SHP77 treated with DMSO at 0.1 percent for 48 hours (cell line): ENCODE measurements at places on chromosomes 5 and 9.
A peak's percentile ranks its signal among the peaks of the same experiment; 100 is the strongest.

DNA sequence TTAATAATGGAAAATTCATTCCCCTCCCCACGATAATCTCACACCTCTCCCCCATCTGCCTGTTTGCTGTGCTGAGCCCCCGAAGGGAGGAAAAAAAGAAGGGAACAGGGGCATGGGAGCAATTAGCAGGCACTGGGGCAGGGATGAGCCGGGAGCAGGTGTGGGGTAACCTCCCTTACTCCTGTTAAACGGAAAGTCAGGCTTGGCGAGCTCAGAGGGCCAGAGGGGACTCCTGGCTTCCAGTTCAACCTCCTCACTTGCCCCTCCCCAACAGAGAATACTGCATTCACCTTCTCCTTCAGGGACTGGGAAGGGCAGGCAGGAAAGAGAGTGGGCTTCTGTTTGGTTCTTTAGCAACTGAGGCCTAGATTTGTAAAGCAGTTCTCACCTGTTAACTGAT, 1.6 kb downstream of the AFAP1L1 start:
- DNase-seq, result no peak

DNA sequence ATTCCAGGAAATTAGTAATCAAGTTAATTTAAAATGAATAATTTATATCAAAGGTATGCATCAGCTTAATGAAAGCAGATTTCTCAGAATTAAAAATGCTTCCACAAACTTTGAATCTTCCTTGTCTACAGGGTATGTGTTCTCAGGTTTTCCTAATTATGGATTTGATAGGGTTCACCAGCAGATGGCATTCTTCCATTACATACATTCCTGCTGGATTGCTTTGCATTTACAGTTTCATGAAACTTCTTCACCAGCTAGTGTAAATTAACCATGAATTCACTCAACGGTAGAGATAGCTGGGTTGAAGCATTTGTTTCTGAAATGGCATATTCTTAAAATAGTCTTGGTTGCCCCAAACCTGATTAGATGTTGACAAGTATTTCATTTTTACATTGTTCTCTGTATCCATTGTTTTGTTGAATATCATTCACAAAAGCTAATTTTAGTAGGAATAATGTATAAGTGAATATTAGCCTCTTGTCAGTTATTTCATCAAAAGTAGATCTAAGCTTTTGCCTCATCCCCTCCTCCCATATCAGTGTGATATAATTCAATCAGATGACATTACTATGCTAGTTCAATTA, 68.7 kb upstream of the WDR41 start:
- peak; percentile 59 for DNase-seq

DNA sequence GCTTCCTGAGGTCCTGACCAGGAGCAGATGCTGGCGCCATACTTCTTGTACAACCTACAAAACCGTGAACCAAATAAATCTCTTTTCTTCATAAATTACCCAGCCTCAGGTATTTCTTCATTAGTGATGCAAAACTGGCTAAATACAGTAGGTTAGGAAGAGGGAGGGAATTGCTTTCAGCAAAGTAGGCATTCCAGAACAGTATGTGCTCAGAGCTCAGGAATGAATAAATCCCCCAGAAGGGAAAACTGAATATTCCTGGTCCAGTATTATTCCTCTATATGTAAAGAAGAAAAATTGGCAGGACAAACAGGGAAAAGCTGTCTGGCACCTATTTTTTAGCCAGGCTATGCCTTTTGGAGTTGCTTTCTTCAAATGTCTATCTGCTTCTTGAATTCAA, 577.1 kb downstream of the PSAT1 start:
- DNase-seq, result no peak

DNA sequence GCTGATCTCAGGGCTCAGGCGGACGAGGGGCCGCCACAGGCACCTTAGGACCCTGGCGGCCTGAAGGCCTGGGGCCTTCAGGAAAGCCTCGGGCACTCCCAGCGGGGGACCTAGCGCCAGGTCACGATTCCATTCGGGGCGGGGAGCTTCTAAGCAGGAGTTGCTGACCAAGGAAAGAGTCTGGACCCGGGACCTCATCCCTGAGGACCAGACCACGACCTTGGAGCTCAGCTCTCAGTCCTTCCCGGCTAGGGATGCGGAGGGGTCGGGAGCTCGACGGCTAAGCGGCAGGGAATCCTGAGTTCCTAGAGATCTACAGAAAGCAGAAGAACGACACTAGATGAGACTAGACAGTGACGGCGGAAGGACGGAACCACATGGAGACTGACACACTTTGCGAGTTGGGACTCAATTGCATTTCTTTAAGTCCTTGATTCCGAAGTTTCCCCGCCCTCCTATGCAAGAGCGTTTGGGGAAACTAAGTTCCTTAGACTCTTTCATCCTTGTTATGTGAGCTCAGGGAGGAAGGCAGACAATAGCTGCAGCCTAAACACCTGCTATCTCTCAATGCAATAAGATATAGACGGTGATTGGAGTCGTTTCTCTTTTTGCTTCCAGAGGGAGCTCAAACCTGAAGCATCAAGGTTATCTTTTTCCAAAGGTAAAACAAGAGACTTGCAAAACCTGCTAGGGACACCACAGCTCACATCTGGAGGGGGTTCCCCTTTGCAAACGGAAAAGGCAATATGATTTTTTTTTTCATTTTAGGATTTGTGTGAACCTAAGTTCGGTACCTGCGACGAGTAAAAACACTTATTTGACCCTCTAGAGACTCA, 9.7 kb downstream of the NR2F1-AS1 start:
- no peak for DNase-seq

DNA sequence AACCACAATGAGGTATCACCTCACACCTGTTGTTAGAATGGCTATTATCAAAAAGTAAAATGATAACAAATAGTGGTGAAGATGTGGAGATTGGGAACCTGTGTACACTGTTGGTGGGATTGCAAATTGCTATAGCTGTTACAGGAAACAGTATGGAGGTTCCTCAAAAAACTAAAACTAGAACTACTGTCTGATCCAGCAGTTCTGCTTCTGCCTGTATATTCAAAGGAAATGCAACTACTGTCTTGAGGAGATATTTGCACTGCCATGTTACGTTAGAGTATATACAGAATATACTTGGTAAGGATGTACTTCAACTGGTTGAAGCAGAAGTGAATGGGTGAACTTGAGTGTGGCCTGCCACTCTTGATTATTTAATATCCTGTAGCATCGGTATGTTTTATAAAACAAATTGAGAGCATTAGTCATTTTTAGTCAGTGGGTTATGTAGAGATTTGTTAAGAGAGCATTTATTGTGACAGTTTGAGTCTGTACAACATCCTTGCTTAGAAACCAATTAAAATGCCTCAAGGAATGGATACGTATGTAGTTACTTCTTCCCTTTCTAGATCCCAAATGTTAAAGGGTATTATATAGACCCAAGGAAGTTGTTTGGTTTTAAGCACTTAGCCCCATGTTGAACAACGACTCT, 37.5 kb downstream of the ZCCHC7 start:
- no peak for DNase-seq

DNA sequence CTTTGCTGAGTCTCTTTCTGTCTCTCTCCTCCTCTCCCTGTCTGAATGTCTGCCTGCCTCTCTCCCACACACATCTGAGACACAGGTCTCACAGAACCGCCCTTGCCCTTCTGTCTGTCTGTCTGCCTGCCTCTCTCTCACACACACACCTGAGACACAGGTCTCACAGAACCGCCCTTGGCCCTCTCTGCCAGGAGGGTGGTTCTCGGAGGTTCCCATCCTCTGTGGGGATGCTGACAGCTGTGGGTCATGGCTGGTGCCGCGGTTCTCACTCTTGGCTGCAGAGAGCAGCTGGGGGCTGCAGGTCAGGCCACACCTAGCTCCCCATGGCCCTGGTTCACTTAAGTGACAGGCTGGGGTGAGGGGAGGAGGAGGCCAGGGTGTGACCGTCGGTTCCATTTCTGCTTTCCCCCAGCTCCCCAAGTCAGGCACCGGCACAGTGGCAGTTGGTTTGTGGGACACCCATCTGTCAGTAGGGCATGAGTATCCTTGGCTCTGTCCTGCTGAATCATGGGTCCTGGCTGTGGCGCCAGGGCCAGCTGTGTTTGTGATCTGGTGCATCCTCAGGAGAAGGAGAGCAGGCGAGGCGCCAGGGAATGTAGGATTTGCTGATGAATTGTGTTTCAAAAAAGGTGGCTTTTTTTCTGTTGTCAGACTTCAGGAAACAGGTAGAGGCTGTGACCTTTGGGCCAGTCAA, 42.3 kb upstream of the CLPTM1L start:
- DNase-seq, result peak; percentile 57

GRCh38 chr5:172887692-172888091, 53.6 kb downstream of the ERGIC1 start:
- no peak for DNase-seq

DNA sequence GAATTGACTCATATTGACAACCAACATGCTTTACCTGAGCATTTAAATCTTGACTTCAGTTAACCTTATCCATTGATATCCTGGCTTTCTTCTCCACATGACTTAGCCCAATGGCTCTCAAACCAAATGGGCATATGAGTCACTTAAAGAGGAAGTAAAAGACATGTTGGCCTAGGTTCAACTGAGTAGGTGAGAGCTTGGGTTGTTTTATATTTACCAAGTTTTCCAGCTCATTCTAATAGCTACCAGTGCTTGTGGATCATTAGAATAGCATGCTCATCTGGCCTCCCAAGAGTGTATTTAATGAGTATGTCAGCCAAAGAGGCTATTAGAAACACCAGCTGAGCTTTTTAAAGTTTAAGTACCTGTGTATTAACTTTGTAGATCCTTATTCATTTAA, 1049.0 kb downstream of the PTPRD start:
- no peak for DNase-seq

GRCh38 chr9:76985581-76985980, 33.9 kb upstream of the FOXB2 start:
- DNase-seq, result no peak

DNA sequence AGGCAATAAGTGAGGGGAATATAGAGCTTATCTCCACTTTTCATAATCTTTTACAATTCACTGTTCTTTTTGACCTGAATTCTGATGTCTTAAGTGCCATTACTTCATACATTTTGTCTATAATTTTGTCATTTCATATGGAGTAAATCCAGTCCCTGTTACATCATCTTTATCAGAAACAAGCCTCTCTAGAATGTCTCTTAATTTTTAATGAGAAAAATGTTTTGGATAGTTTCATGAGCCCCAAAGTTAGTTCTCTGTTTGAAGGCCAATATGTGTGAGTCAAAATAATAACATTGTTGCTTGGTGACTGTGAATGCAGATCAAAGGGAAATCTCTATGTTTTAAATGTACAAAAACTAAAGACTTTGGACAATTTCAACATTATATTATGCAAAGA, 329.6 kb upstream of the ARRDC3 start:
- no peak for DNase-seq

GRCh38 chr9:127637322-127637847, 25.3 kb downstream of the STXBP1 start:
- DNase-seq, result peak; percentile 19
